ENCODE measurements at places on chromosomes 7 and 10. TPM values are rescaled to one million over a fixed set of nuclear protein-coding genes. Genes with fewer than 3 reads are reported as not detected.

DNA sequence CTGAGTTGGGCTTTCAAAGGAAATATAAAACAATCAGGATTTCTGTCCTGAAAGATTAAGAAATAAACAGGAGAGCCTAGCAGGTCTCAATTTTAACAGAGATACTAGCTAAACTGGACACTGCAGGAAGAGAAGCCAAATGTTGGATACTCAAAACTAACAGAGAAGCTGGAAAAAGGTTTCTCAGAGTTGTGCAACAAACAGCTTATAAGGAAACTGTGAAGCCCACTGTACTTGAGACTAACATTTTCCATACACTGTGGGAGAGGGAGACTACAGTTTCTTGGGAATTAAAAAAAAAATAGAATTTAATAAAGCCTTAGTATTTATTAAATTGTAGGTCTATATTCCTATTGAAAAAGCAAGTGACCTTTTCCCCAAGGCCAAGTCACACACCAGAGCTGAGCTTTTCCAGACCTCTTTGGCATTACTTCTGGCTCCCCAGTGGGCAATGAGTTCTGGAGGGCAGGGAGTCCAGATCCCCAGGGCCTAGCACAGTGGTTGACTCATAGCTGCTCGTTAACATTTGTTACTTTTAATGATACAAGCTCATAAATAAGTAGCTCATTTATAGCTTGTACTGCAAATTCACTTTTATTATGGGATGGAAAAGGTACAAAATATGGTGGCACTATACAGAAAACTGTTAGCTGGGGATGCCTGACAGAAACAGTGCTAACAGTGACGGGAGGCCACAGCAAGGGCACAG lies 68.3 kb downstream of the MINDY3 start:
- DNase-seq: peak; percentile 23

GRCh38 chr10:78544423-78545090 lies 510.9 kb downstream of the RPS24 start:
- no peak for DNase-seq

DNA sequence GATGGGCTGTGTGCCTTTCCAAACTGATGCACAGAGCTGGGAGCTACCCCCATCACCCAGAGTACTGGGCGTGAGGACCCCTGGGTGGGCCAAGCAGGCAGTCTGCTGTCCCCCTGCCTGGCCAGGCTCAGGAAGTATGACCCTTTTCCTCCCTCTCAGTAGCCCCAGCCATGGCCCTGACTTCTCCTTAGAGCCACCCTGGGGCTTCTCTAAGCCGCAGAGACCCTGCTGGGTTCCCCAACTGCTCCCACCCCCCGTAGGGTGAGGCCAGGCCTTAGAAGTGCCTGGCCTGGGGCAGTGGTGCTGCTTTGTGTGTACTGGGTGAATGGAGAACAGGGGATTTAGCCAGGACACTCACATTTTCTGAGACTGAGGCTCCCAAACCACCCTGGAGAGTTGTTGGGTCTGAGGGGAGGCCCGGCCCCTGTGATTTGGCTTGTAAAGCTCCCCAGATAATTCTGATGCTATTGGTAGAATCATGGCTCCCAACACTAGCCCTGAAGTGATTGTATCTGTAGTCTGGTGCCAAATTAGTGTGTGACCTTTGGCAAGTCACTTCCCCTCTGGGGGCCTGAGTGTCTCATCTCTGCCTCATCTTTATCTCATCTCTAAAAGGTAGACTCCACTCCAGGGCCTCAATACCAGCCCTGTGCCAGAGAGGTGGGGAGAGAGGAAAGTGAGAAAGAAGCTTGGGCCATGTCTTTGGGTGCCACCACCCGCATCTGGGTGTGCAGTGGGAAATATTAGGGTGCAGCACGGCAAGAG lies 99.7 kb upstream of the PPIF start:
- DNase-seq: no peak

DNA sequence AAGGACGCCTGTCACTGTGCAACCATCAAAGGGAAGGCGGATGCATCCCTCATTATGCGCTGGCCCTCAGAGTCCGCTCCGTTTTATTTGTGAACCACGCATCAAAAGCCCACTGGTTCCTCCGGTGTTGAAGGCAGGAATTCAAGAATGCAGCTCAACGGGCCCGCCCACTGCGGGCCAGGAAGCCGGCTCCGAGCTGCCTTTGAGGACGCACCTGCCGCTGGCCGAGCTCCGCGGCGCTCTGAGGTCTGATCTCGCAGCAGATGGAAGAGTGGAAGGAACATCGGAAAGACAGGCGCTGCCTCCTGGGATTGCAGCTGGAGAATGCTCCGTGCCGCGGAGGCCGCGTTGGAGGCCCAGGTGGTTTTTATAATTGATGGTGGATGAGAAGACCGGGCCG lies 56.9 kb upstream of the ADGRA1 start:
- no peak for DNase-seq

Gene RBM20
- total RNA-seq: 114 TPM

DNA sequence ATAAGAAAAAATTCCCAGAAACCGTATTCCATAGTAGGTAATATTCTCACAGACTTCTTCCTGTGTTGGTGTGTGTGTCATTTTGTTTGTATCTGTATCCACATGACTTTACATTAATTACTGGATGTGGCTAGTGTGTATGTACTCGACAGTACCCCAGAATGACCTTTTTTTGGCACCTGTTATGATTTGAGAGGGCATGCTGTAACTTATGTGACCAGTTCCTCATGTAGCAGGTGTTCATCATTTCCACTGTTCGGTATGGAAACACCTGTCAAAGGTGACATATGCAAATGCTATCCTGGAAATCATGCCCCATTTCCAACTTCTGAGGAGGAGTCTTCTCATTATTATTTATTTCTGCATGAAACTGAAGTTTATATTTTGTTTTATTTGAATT lies 89.3 kb downstream of the ZMYND11 start:
- DNase-seq: no peak

Gene GBF1
- total RNA-seq: 41.7 TPM

Gene SPACDR
- 0.32 TPM for total RNA-seq

DNA sequence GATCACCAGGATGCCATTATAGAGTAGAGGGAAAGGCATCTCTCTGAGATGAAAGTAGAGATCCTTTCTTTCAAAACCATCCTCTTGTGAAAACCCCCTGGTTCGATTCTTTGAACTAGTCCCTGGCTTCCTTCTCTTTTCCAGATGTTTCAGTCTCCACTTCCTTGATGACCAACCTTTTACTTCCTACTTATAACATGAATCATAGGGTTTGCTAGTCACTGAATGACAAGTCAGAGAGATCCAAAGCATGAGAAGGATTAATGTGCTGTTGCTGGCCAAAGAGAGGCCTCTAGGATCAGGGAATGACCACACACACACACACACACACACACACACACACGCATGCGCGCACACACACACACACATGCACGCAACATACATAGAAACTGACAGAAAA lies 161.1 kb upstream of the FRMD4A start:
- no peak for DNase-seq

DNA sequence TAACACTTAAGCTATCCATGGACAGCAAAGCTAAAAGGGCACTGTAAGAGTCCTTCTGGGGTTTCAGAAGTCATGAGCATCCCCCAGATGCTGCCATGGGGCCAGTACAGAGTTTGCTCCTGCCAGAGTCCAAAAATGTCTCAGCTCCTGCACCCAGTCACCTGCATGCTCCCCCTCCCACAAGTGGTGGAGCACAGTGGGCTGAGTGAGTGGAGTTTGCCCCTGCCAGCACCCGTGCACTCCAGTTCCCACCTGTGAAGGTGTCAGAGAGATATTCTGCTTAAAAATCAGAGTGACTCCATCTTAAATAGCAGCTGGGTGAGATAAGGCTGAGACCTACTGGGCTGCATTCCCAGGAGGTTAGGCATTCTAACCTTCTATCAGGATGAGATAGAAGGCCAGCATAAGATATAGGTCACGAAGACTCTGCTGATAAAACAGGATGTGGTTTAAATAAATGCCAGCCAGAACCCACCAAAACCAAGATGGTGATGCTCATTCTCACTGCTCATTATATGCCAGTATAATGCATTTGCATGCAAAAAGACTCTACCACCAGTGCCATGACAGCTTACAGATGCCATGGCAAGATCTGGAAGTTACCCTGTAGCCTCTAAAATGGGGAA lies 140.1 kb upstream of the ZNF92 start:
- no peak for DNase-seq

- no peak for DNase-seq
Observed at GRCh38 chr7:102988631-102989560, 76.1 kb downstream of the LRRC17 start.

DNA sequence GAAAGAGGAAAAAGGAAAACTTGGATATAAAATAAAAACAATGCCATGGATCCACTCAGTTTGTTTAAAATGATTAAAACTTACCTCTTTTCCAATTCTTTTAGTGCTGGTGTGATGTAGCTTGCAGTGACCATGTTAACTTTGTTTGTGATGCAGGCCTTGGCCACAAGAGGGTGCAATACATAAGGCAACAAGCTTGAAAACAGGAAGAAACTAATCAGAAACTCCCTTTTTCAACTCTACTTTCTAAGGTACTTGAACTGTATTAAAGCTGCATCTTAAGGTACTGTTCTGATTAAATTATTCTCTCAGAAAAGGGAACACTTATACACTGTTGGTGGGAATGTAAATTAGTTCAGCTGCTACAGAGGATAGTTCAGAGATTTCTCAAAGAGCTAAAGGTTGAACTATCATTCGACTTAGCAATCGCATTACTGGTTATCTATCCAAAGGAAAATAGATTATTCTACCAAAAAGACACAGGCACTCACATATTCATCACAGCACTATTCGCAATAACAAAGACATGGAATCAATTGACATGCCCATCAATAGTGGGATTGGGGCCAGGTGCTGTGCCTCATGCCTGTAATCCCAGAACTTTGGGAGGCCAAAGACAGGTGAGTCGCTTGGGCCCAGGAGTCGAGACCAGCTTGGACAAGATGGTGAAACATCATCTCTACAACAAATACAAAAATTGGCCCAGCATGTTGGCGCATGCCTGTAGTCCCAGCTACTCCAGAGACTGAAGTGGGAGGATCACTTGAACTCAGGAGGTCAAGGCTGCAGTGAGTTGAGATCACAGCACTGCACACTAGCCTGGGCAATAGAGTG lies 50.9 kb downstream of the AASS start:
- peak; percentile 52 for DNase-seq

Gene MRPS33
- 125 TPM for total RNA-seq

Gene CPA1
- not detected for total RNA-seq

Gene MET
- total RNA-seq: 20.0 TPM

Gene UNCX
- total RNA-seq: not detected

DNA sequence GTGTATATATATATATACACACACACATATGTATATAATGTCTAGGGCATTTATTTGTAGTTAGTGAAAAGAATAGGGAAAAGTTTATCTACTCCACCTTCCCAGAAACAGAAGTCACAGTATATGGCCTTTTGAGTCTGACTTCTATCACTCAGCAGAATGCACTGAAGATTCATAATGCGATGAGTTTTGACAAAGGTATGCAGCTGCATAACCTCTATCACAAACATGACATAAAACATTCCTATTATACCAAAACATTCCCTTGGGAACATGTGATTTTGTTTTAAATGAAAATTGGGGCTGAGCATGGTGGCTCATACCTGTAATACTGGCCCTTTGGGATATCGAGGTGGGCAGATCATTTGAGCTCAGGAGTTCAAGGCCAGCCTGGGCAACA lies 137.3 kb upstream of the EEPD1 start:
- no peak for DNase-seq

Gene SPAG6
- not detected for total RNA-seq

DNA sequence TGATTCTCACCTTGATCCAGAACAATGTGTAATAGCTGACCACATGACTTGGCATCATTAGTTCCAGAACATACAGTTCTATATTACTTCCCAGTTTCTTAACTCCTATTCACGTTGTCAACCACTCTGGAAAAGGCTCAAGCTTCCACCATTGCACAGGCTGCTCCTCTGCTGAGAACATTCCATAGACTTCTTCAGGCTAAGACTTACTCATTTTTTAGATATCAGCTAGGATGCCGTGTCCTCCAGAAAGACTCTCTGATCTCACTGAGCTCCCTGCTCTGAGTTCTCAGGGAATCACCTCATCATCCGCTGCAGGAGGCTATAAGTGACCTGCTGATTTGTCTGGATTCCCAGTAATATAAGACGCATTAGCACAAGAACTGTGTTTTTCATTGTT lies 73.1 kb downstream of the HTR7 start:
- no peak for DNase-seq

- no peak for DNase-seq
Observed at GRCh38 chr7:139396323-139396951, 36.7 kb downstream of the LUC7L2 start.

Gene ERVW-1
- total RNA-seq: not detected

DNA sequence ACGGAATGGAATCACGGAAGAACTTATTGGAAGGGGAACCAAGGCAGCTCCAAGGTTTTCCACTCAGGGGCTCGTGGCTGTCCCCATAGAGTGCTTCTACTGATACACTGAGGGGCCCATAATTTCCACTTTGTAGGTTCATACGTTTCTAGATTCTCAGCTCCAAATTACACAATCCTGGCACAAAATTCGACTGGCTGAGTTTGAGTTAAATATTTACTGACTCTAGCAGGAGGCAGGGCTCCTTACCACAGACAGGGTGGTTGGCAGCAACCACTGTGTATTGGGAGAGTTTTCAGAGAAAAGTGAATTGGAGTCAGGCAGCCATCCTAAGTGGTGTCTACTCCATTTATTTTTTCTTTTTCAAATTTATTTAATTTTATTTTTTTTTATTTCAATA lies 55.4 kb upstream of the SEC61G start:
- no peak for DNase-seq

Gene VAX1
- not detected for total RNA-seq

DNA sequence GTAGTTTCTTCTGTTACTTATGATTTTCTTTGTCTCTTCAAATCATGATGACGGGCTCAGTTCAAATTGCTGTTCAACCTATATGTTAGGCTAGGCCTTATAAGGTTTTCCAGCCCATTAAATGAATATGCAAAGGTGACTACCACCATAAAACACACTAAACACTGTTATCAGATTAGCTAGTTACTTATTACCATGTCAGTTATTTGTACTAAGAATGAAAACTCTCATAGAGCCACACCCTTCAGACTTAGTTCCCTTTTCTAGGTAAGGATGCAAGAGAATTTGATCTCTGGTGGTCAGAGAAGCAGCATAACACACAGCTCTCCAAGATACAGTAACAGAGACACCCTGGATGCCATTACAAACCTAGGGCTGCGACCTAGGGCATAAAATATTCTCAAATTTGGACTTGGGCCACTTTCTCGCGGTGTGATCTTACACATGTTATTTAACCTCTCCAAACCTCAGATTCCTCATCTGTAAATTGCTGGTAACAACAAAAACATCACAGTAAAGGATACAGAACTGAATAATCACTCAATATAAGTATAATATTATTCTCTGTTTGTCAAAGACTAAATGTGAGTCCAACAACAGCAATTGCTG lies 35.6 kb downstream of the ANKMY2 start:
- DNase-seq: no peak

Measured in left ventricle myocardium superior (tissue), 1 donor.